ENCODE measurements at places on chromosomes 1 and 21.

GRCh38 chr1:5453347-5453746 lies 538.9 kb downstream of the NPHP4 start:
- DNase-seq, result no peak

GRCh38 chr1:143698016-143698415 lies 273.8 kb downstream of the FAM72C start:
- DNase-seq, result no peak

DNA sequence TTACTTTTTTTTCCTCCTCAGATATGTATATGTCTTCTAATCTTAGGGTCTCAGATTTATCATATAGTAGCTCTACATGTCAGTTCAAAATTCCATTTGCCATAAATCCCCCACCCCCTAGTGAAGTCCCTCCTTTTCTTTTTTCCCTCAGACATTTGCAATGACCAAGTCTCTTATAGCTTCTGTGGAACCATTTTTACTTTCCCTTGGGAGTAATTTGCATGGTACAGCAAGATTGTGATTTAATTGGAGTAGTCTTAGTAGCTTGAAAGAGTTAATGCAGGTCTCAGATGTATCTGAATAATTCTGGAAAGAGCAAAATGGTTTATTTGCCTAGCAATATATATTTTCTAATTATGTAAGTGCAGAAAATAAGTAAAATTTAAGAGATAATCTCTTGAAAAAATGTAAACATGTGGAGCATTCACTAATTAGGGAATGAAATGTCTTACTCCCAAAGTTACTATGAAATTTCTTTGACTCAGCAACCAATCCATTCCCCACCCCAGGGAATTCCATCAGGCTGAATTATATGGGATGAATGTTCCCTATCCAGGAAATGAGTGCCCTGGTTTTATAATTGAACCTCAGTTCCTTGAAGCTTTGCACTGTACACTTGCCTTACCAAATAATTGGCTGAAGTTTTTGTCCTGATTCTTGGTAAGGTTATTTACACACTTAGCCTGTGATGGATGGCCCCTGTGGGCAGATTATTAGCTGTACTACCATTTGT lies 267.0 kb downstream of the DNM3 start:
- DNase-seq, result no peak

DNA sequence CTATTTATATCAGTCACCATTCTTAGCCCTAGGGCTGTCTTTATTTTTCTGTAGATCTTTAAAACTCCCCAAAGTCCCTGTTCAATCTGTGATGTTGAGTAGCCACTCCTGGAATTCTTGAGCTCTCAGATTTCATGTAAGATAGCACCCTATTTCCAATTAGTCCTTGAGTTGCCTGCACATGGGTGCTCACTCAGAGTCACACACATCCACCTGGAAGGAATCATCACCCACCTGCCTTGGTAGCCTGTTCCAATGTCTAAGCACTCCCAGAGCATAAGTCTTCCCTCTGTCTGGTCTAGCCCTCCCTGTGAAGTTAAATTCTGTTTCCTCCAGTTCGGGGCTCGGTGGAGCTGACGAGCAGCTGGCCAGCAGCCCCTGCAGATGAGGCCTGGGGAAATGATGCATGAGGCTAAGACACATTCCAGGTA lies 14.7 kb upstream of the ATF3 start:
- no peak for DNase-seq

DNA sequence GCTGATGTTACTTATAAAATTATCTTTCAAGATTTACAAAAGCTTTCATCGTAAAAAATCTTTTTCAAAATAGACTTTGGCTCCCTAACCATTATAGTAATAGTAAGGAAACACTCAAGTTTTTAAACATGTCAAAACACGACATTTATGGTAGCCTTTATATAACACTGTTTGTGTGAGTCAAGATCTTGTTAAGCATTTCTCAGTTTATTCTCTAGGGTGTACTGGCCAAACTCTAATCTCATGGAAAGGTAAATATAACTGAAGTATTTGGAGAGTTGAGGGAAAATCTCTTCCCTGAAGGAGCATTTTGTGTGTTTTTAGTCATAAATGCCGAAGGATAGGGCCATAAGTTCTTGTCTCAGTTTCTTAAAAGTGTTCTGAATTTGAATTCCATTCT lies 790.9 kb upstream of the NCAM2 start:
- DNase-seq, result no peak

Measured in activated T-helper 1 cell treated with anti-CD3 and anti-CD28 coated beads, Interleukin-2, amount 50 U/mL, for 16 hours (primary cell).